ENCODE measurements at places on chromosomes 12 and 14.

DNA sequence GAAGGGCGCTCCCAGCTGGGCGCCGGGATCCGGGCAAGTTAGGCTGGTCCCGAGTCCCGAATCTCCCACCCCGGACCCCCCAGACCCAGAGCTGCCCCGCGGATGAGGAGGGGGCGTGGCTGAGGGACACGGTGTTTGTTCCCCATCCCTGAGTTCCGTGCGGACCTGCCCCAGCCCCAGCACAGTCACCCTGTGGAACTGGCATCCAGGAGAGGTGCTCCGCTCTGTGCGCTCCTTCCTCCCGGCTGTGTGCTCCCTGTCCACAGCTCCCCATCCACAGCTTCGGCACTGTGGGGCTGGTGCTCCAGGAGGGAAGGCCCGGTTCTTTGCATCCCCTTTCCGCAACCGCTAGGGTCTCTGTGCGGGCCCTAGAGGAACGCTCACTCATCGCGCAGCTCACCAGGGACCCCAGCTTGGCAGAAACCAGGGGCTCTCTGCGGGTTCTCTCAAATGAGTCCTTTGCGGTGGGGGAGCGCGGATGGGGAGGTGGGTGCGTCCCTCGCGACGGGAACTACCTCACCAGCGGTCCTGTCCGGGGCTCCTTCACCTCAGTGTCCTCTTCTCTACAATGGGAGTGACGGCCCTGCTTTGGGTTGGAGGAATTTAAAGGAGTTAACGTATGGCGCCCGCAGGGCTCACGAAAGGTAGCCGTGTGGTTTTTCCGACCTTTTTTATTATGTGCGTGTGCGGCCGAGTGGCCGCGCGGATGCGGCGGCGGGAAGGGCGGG, 845 bp downstream of the TMEM132C start:
- no peak for DNase-seq

DNA sequence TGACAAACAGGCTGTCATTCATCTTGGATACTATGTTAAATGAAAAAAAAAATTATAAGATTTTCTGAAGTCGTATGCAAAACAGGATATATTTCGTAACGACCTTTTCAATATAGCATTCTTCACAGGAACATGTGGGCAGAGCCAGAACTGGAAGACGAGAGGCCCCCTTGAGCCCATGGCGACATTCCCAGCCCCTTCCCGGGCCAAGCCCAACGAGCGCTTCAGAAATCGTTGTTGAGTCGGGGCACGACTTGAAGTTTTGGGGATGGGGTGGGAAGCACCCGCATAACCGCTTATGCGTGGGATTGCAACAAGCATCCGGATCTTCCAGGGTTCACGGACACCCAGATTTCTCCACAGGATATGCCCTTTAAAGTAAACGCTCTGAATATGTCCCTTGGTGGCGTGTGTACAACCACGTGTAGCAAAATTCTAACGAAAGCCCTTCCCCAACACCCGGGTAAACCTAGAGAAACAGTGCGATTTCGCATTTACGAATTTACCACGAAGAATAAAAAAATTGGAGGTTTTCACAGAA, 736 bp downstream of the C14orf39 start:
- no peak for DNase-seq

- no peak for DNase-seq
Measured at GRCh38 chr12:132711080-132711843, 620 bp downstream of the PGAM5 start.

- no peak for DNase-seq
Measured at GRCh38 chr14:58200480-58200841, 512 bp downstream of the ACTR10 start.

GRCh38 chr12:57087691-57088353, 1.1 kb upstream of the NAB2 start:
- peak; percentile 64 for DNase-seq

GRCh38 chr14:88380405-88380804, 5.1 kb upstream of the SPATA7 start:
- DNase-seq = no peak

DNA sequence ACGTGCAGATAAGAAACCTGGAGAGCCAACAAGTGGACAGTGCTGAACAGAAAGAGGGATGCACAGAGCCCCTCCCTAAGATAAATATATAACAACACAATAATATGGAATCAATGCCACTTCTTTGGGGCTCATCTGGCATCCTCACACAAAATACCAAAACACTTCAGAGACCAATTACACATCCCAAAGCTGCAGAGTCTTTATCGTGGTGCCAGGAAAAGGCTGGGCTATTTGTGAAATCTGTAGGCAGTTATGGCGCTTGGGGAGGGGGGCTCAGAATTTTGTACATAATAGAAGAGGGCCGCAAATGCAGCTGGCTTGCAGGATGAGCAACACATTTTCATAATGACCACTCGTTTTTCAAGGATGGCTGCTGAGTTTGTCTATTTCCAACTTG, 160.4 kb upstream of the NOS1 start:
- DNase-seq = no peak

DNA sequence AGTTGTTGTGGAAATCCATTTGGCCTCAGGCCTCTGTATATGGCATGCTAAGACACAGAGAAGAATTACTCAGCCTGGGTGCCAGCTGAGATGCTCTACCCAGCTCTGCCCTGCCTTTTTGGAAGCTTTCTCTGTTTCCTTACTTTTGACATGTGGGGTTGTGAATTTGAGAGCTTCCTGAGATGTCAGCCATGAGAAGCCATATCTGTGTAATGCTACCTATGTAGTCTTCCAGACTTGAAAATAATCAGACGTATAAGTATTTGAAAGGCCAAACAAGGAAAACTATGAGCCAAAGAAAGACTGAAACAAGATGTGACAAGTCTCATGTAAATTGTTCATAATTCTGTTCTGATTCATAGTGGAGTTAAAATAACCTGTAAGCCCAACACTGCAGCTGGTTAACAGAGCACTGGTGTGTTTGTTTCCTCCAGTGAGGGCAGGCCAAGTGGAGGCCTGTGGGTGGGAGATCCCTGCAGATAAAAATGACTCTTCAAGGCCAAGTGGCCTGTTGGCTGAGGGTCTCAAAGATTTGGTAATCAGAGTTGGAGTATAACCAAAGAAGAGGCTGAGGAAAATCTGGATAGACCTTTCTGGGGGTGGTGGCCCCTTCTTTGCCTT, 94.0 kb downstream of the TMX1 start:
- DNase-seq = no peak

DNA sequence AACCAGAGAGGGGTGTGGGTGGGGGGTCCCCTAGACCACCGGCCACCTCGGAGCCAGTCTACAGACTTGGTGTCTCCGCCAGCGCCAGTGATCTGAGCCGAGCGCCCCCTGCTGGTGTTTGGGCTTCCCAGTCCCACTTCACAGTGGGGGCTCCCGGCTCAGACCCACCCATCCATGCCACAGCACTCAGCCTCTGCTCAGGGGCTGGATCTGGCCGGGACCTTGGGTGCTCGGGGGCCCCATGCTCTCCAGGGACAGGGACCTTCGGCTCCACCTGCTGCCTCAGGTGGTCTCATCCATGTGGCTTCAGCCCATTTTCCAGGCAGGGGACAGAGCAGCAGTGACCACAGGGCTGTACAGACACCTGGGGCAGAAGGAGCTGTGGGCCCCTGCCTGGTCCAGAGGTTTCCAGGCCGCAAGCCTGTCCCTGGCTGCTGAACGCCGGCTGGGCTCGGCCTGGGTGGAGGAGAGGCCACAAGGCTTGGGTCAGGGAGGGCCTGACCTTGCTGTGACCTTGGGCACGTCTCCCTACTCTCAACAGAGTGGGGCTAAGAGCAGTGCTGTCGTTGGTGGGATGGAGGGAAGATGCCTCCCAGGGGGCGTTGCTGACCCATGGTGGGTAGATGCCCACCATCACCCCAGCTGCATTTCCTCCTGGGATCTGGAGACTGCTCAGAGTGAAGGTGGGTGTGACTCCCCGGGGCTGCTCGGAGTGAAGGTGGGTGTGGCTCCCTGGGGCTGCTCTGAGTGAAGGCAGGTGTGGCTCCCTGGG, 86.3 kb downstream of the KIF26A start:
- DNase-seq = no peak

DNA sequence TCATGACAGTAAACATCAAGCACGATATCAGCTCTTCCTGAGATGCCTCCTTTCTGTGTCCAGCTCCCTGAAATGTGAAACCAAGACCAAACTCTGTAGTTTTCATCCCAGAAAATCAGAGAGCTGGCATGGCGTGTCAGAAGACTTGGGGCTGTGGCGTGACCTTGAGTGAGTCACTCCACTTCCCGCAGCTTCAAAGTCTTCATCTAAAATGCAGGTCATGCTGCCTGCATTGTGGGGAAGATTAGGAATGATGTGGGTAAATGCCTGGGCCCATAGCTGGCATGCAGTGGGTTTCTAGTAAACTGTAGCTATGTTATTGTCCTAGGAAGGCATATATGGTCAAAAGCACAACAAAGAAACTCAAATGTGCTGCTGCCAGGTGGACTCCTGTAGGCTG, 28.8 kb downstream of the OAS2 start:
- no peak for DNase-seq

- no peak for DNase-seq
Measured at GRCh38 chr12:88052686-88053085, 23.5 kb upstream of the C12orf50 start.

DNA sequence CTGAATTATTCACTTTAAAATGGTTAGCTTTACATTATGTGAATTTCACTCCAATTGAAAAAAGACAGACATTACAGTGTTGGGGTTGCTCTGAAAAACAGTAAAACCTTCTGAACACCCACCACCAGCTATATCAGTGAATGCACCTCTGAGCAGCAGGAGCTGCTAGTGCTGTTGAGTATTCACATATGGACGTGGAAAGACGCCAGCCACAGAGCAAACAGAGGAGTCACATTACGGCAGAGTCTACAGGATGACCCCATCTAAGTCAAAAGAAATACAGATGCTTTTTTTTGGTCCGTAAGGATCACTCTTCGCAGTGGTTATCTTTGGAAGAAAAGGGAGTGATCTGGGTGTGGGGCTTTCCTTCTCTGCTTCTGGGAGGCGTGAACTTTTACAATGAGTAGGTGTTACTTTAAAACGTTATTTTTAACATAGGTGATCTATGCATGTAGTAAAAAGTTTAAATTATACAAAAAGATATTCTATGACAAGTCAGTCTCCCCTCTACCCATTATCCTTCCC, 4.5 kb downstream of the HVCN1 start:
- no peak for DNase-seq

GRCh38 chr14:32254952-32255679, 52.0 kb upstream of the RNU6-8 start:
- DNase-seq = no peak

- DNase-seq = no peak
Measured at GRCh38 chr12:117472983-117473382, 111.6 kb upstream of the NOS1 start.

DNA sequence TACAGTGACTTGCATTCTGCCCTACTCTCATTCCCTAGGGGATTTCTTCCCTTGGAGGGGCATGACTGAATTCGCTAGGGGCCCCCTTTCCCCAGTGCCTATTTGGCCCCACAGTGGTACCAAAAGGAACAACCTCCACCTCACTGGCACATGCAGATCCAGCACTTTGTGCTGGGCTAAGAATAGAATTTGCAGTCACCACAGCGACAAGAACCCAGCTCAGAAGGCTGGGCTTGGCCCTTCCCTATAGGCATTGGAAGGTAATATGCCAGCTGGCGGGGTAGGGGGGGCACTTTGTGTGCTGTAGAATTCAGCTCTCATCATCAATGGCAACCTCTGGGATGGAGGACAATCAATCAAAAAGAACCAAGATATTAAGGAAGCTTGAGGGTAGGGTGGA, 13.9 kb downstream of the BAZ2A start:
- DNase-seq = no peak

- no peak for DNase-seq
Measured at GRCh38 chr14:20179880-20180279, 10.8 kb upstream of the OR11G2 start.

Data from activated CD8-positive, alpha-beta memory T cell treated with anti-CD3 and anti-CD28 coated beads for 1 hour (primary cell).